ENCODE measurements at places on chromosomes 16 and 17.

DNA sequence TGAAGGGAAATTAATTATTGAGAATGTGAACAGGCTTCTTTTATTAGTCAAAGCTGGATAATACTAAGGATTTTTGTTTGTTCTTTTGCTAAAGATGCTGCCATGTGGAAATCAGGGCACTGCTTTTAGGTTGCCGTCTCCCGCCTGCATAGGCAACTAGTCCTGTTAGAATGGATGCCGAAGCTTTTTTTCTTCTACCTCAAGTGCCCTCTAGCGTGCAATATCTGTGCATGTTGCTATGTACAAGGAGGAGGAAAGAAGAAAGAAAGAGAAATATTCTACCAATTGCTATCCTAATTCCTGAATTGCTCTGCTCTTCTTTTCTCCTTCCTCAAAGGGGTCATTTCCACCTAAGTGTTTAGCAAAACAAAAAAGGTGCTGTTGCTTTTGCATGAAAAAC is 5.2 kb upstream of the CDH8 start:
- no peak for DNase-seq

DNA sequence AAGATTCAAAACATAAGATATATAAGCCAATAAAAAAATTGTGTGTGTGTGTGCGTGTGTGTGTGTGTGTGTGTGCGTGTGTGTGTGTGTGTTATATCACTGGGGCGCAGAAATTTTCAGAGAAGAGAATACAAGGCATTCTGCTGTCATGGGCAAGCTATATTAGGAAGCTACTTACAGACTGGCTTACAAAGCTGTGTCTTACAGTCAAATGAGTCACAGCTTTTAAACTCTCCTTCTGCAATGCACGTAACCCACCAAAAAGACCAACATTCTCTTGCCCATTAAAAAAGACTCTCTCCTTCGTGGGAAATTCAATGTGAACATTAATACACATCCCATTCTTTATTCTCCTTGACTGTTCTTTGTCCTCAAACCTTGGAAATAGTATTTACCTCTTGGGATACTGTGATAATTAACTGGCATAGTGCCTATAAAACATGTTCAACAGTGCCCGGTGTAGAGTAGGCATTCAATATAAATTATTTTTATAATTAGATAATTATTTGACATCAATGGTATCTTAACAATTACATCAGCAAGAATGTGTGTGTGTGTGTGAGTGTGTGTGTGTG is 860.4 kb upstream of the SOX9 start:
- DNase-seq, result no peak

DNA sequence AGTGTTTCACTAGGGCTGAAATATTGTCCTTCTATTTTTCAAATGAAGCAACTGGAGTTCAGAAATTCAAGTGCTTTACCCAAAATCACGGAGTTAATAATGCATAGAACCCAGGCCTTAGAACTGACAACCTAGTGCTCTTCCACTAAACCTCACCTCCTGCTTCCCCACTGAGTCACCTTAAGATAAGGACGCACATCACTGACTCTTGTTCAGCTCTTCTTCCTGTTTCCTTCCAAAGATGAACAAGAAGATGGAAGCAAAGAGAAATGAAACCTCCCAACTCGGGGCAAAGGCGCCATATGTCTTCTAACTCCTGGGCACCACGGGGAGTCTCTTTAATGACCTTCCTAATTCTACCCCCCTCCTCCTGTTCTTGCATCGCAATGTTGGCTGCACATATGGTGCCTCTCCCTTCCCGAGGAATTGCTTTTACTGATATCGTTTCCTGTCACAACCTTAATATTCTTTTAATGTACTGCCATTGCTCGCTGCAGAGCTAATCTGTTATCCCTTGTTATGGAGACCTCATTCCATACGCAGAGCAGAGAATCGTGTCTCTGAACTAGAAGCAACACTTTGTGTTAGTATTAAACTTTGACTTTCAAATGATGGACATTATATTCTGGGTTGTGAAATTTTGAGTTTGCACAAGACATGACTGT is 591.4 kb downstream of the TMEM114 start:
- DNase-seq, result no peak

- no peak for DNase-seq
These were observed 5.2 kb downstream of the LITAFD start for GRCh38 chr16:8887431-8887765.

GRCh38 chr16:84609563-84610177 is 8.2 kb downstream of the COTL1 start:
- DNase-seq, result no peak

DNA sequence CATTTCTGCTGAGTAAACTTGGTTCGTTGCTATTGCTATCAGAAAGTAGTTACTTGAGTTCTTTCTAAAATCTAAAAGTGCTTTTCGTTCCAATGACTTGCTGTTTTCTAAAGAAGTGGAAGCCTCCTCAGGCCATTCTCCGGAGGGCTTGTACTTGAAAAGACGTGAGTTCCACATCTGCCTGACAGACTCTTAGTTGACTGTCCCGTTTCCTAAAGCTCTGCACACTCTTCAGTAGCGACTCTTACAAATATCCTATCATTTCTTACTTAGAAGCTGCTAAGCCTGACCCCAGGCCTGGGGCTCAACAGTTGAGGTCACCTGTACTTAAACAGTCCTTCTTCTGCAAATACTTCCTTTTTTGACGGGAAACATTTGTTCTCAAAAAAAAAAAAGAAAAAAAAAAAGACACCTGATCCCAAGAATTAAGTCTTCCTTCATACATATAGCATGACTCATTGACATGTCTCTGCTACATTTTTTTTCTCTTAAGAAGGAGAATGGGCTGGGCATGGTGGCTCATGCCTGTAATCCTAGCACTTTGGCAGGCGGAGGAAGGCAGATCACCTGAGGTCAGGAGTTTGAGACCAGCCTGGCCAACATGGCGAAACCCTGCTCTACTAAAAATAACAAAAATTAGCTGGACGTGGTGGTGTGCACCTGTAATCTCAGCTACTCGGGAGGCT is 61.5 kb downstream of the DHRS7C start:
- no peak for DNase-seq

- DNase-seq, result no peak
These were observed 88.2 kb downstream of the RBFOX1 start for GRCh38 chr16:7420843-7421242.

- no peak for DNase-seq
These were observed 407.3 kb downstream of the XYLT1 start for GRCh38 chr16:17063201-17064139.

DNA sequence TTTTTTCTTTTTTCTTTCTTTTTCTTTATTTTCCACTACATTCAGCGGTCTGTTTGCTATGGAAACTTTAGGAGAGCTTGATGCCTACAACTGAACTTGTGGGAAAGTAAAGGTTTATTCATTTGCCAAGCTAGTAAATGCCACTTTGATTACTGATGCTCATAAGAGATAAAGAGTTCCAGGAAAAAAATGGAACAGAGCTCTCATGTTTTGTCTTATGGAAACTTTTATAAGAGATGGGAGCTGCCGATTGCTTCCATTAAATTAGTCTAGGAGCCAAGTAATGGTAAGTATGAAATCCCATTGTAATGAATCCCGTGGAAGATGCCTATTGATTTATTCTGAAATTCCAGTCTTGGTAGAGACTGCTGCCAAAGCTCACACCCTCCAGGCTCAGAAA is 7.1 kb downstream of the ANKFN1 start:
- DNase-seq, result no peak

DNA sequence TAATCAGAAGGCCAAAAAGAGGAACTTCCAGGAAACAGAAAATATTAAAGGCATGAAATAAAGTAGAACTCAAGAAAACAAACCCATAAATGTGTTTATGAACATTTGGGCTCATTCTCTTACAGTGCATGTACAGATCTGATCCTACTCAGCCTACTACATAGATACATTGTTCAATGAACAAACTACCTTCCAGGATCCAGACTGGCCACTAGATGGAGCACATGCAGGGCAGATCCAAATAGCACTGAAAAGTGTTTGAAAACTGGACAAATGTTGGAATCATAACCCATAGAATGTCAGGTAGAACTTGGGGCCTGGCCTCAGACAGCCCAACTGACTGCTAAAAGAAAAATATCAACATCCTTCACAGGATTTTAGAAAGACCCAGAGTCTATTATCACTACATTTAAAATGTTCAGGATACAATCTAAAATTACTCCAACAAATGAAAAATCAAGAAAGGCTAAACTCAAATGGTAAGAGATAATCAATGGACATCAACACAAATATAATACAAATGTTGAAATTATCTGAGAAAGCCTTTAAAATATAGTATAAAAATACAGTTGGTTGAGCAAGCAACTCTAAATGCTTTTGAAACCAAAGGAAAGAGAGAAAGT is 122.4 kb upstream of the NUDT7 start:
- DNase-seq, result no peak

DNA sequence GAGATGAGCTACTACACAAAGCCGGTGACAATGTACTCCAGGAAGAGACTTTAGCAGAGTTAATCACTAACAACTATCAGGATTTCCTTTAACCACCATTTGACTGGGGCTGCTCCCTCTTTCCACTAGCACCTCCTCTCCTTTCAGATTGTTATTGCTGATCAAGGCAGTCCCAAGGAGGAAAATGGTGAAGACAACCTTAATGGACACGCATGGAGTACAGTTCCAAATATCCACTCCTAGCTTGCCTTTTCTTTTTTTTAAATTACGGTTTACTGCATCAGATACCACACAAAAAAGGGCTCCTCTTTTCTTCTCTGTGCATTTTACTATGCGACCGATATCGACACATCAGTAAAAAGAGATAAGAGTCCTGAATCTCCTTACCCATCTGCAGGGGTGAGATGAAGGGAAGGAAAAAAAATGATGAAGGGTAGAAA is 30.9 kb downstream of the FAM222B start:
- no peak for DNase-seq

DNA sequence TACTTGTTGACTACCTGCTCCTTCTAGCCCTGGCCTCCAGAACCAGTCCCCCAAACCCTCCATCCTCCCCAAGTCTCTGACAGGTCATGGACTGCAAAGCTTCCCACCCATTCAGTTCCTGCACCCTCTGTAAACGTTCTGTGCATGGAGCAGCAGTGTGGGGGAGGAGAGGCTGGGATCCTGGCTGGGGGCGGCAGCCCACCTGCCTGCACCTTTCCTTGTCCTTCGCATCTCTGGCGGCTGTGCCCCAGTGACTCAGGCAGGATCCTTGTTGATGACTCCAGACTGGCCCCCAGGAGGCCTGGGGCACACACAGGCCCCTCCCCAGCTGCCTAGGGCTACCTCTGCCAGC is 1.6 kb upstream of the PKMYT1 start:
- DNase-seq, result no peak

DNA sequence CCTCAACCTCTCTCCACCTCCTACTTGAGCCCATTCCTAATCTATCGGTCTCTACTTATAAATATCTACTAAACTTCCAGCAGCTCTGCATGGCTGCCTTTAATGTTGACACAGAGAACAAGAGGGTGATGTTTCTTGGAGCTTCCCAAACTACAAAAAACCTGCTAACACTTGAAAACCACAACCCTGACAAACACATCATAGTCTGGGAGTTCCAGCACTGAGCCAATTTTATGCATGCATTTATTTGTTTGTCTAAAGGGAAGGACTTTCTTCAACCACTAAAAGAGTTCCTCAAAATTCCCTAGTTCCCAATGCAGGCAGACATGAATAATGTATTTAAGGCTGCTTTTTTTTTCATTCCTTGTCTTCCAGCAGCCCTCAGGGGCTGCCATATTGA is 331.8 kb upstream of the XYLT1 start:
- no peak for DNase-seq
